NCI-H187 treated with DMSO at 0.1 percent for 48 hours (cell line): ENCODE measurements at places on chromosomes 7 and 10.

DNA sequence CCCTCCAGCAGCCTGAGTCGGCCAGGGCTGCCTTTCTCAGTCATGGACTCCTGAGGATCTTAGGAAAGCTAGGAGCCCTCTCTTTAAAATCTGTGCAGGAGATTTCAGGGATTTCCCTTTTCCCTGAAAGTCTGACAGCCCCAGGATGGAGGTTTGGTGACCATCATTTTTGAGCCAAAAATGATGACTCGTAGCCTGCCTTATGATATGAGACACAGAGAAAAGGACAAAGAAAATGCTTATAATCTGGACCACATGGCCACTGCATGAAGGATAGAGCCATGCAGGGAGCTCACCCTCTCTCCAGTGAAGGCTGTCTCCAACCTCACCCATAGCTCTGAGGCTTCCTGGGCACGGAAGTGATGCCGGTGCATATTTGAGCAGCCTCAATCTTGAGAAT lies 106.6 kb upstream of the CHST15 start:
- no peak for DNase-seq

GRCh38 chr7:70143075-70144044 lies 545.1 kb downstream of the AUTS2 start:
- no peak for DNase-seq

DNA sequence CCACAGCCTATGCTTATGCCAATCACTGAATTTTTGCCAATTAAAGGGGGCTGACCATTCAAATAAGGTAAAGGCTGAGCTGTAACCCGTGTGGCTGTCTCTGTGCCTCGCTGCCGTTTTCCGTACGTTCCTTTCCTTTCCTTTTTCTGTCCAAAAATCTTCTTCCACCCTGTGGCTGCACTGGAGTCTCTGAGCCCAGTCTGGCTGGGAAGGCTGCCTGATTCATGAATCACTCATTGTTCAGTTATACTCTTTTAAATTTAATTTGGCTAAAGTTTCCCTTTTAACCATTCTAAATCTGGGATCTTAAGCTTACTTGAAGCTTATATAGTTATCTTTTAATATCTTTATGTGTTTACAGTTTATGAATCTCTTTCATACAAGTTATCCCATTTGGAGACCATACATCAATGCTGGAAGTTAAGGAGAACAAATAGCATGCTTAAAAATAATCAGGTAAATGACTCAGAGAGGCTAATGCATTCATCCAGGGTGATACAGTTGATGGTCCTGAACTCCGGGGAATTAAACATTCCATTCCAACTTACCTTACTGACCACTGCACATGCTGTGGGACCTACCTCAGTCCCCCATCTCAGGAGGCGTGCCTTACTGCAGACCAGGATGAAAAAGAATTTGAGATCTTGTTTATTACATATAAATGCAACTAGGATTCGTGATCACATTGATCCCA lies 385.3 kb upstream of the ADARB2 start:
- no peak for DNase-seq

- no peak for DNase-seq
Measured at GRCh38 chr10:58930500-58930899, 245.9 kb upstream of the PHYHIPL start.

- DNase-seq: no peak
Measured at GRCh38 chr7:102306916-102307677, 20.4 kb downstream of the SH2B2 start.

- no peak for DNase-seq
Measured at GRCh38 chr10:48456808-48457761, 147.8 kb downstream of the ARHGAP22 start.

DNA sequence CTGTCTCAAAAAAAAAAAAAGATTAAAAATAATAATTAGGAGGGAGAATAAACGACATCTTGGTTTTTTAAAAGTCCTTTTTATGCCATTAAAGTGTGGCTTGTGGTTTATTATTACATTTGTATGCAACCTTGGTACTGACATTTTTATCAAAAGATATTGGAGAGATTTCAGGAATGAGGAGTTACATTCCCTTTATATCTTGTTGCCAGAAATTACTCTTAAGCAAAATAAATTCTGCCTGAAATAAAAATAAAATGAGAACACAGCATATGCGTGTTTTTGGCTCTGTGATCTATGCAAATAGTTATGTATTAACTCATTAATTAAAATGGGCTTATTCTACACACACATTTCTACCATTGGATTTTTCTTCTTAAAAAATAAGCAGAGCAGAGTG lies 202.4 kb downstream of the BICC1 start:
- DNase-seq: no peak

DNA sequence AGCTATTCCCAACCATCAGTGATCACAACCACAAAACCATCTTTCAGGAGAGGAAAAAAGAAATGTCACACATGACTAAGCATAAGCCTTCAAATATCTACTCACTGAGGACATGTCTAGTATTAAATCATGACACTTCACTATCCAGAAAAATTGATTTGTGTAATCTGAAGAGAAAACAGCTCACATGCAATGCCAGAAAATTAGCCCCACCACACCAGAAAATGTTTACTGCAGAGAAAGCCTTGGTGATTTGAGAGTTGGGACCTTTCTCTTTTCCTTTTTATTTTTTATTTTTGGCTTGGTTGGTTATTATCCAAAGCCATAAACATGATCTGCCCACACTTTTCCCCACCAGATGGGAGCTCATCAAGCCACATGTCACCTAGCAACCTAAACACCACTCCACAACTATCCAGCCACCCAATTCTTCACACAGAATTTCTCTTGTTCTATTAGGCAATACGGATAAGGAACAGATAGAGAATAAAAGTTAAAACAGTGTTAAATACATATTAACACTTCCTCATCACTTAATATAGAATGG lies 3.1 kb downstream of the PARD3 start:
- DNase-seq: no peak

DNA sequence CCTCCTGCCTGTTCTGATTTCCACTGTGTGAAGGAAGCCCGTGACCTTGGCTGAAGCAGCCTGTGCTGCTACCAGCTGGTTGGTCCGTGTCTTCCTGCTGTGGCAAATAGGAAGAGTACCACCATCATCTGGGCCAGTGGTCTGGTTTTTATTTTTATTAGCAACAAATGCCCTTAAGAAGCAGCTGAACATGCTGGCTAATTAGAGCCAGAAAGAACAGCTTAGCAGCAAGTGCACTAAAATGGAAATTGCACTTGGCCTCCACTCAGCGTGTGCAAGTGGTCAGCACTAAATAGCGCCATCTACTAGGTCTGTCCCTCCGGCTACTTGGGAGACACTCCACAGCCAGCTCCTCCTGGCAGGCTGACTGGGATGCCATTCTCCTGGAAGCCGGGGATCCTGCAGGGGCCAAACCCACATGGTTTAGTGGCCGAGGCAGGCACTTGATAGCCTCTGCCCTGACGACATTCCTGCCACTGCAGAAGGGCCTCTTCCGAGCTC lies 690.3 kb upstream of the FOXK1 start:
- no peak for DNase-seq

- no peak for DNase-seq
Measured at GRCh38 chr7:26200038-26200443, 505 bp downstream of the HNRNPA2B1 start.

DNA sequence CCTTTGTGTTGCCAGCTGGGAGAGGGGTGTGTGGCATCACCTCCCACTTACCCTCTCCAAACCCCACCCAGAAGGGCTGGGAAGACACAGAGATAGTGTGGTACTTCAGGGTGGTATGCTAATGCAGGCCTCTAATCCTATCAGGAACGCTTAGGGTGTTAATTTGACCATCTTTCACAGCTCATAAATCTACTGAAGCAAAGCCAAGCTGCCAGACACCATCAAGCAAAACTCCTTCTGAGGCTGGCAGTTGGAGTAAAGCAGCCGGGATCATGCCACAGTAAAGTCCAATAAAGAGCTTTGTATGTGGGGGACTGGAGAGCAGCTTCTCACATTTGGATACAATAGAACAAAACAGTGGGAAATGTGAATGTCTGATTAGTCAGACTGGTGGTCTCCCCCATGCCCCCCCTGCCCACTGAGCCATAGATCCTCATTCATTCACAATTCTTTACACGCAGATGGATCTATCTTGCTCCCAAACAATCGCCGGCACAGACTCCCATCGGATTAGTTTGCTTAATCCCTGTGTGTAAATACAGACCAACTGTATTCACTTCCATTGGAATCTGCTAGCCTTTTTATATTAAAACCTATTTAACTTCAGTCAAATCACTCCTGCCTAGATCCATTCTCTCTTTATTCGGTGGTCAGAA lies 29.6 kb downstream of the FGFBP3 start:
- no peak for DNase-seq

DNA sequence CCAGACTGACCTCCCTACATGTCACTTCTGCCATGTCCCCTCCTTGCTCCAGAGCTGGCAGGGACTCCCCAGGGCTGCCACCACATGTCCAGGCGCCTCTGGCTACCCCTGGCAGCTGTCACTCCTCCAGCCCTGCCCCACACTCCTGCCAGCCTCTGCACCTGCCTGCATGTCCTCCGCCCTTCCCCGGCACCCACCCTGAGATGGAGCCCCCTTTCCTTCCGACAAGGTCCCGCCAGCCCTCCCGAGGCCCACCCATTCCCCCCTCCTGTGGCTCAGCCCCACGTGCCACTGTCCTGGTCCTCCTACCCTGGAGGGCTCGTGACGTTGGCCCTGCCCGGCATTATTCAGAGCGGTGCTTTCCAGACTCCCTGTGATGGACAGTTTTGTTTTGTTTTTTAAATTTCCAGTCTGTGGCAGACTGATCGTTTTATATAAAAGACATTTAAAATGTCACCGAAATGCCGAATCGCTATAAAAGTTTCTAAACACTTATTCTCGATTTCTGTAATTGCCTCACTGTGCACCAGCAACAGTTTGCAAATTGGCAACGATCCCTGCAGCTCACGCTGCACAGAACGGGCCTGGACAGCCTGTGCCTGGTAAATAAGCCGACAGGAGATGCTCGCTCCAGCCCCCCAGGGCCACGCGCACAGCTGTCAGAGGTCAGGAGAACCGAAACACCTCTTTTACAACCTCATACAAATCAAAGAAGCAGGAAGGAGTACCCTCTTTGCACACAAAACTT lies 111.1 kb upstream of the SH2B2 start:
- DNase-seq: no peak

- no peak for DNase-seq
Measured at GRCh38 chr7:126937171-126937570, 315.6 kb downstream of the GRM8 start.

GRCh38 chr10:77628906-77629730 lies 8.5 kb downstream of the KCNMA1 start:
- DNase-seq: no peak

DNA sequence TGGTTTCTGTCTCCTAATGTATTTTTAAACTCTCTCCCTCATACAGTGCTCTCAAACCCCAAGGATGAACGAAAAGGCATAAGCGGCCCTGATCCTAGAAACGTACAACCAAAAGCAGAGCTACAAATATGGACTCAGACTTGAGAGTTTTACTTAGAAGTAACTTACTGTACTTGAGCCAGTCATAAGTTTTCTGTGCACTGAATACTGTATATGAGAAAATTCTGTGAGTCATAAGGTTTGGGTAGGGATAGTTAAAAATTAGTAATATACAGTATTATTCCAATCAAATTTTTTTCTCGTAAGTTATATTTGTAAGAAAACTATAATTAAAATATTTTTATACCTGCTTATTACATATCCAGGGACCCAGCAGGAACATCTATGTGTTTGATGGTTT lies 5.9 kb upstream of the ASL start:
- DNase-seq: no peak

DNA sequence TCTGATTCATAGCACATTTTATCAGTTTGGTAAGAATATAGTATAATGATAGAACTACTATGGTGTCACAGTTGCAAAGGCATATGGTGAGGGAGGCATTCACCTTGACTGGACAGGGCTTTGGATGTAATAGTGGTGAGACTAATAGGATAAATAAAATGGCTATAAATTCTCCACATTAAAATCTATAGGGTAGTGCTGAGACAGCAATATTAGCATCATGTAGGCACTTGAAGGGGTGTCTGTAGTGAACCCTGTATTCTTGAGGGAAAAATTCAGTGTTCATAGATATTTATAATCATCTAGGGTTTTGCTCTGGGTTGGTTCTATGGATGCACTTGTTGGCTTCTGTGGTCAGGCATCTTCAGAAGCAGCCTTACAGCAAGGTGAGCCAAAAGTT lies 59.3 kb upstream of the ICA1 start:
- no peak for DNase-seq

DNA sequence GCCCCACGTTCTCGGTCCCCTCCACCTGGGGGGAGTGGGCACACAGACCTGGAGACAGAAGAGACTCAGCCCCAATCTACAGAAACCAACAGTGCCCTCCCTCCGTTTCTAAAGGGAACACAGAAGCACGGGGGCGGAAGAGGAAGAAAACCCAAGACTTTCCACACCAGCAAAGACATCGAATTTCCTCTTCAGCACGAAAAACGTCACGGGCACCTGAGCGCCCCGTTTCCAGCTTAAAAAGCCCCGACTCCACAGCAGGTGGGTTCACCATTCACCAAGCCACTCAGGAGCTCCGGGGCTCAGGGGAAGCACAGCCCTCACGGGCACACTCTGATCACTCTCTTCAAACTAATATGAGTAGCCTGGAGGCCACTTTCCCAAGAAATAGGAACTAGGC lies 19.6 kb downstream of the NUDT1 start:
- DNase-seq: no peak

GRCh38 chr7:52956379-52956915 lies 79.0 kb upstream of the POM121L12 start:
- no peak for DNase-seq

- DNase-seq: no peak
Measured at GRCh38 chr7:155698633-155699032, 54.2 kb downstream of the RBM33 start.

DNA sequence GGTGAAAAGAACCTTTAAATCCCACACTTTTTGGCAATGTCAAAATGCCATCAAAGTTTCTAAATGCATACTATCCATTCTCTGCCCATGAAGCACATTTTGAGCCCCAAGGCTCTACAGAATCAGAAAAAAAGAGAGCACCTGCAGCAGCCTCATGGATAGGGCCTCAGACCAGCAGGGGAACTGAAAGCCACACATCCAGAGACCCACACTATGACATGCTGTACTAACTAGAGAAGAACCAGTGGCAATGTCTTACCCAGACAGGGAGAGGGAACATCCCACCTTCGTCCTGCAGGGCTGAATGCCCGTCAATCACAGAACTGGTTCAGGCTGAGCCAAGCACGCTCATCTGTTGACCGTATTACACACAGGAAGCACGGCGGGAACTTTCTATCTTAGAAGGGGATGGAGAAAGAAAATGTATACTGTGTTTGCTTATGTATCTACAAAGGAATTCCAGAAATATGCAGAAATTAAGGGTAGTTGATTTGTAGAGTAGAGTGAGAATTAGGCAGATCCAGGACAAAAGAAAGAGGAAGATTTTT lies 237.2 kb downstream of the GLI3 start:
- no peak for DNase-seq
